ENCODE measurements at places on chromosomes 3 and 15.

GRCh38 chr3:149042789-149043386 lies 43.4 kb downstream of the HLTF start:
- DNase-seq, result no peak

- peak; percentile 69 for DNase-seq
These were observed 45.0 kb downstream of the TNK2 start for GRCh38 chr3:195863121-195864061.

DNA sequence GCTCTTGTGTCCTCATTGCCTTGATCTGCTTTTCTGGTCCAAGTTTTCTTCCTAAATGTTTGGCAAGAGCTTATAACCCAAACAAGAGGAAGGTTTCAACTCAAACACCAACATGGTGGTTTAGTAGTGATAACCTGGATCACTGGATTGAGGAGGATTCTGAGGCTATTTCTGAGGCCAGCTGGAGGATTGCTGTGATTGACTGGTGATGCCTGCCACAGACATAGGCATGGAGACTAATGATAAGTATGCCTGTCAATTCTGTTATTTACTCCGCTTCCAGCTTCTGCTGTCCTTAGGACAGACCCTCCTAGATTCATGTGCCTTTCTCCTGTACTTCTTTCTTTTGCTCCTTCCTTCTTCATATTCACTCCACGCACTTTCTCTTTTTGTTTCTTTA lies 150.5 kb downstream of the SHQ1 start:
- no peak for DNase-seq

- no peak for DNase-seq
These were observed 25.2 kb upstream of the MAGEF1 start for GRCh38 chr3:184737063-184737462.

GRCh38 chr3:190424478-190425439 lies 24.9 kb downstream of the TMEM207 start:
- DNase-seq, result peak; percentile 14

All from stimulated activated naive CD8-positive, alpha-beta T cell treated with anti-CD3 and anti-CD28 coated beads, Interleukin-15, amount 100 ng/mL, for 72 hours (primary cell).